ENCODE measurements at places on chromosomes 7 and 10.

- no peak for DNase-seq
Measured at GRCh38 chr10:22698941-22699440, 15.4 kb downstream of the PIP4K2A start.

- DNase-seq: no peak
Measured at GRCh38 chr10:83959328-83959727, 180.0 kb upstream of the GHITM start.

DNA sequence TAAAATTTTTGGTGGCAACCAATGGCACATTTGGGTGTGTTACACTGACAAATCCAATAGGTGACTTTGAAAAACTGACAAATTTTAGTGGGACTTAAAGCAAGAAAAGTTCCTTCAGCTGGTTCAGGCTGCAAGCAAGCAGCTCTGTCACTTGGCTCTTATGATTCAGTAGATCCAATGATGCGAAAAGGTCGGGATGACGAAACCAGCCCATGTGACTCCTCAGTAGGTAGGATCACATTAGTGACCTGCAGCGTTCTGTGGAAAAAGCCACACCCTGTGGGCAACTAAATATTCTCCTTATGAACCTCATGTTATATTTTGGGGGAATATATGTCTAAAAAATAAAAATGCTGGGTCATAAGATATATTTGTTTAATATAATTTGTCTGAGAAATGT lies 13.3 kb upstream of the TSGA13 start:
- no peak for DNase-seq

GRCh38 chr10:110306452-110306768 lies 1.7 kb upstream of the SMNDC1 start:
- DNase-seq: no peak
